Glutamatergic neuron (in vitro differentiated cells): ENCODE measurements at places on chromosomes 7 and 10. TPM values are rescaled to one million over a fixed set of nuclear protein-coding genes. Genes with fewer than 3 reads are reported as not detected.

DNA sequence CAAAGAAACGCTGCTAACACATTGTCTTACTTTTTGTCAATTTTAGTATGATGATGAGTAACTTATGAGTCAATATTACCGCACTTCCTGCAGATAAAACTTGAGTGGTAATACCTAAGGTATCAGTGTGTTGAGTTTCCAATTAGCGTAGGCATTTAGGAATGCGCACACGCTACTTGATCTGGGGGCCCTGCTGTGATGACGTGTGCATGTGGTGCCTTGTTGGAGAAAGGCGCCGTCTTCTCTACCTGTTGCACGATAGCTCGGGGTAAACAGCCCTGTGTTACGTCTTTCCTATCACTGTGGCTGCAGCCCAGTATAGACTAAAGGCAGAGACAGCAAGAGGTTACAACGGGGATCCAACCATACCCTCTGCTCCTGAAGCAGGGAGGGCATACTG, 476.8 kb upstream of the ADARB2 start:
- DNase-seq, result no peak

DNA sequence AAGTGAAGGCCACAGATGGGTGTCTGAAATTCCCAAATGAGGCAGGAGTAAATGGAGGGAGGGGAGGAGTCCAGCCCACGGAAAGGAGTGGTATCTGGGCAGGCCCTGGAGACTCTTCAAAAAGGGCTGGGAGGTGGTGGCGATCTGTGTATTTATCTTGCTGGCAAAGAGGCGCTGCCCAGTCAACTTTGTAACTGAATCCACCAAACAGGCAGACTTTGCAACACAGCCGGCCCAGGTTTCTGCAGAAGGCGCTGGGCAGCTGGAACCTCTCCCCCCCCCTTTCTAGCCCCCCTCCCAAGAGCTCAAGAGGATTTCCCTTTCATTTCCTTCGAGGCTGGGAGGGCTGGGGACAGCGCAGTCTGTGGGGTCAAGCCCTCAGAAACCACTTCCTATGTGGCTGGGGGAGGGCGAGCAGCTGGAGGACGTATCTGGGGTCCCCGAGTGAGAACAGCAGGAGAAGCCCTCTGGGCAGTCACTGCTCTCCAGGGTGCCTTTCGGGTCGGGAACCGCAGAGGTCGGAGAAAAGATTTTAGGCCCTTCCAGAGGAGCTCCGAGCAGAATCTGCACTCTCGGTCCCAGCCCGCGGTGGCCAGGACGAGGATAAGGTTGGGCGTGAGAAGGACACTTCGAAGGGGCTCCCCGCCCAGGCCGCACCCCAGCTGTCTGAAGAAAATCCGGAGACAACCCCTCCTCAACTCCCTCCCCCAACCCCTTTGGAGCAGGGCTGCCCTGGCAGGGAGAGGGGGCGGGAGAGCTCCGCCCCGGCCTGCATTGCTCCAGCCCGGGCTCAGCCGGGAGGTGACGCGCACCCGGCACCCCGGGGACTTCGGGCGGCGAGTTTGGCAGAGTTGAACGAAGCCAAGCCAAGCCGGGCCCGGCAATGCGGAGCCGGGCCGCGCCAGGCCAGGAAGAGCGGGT, 965 bp downstream of the ZCCHC24 start:
- DNase-seq, result peak; percentile 72

DNA sequence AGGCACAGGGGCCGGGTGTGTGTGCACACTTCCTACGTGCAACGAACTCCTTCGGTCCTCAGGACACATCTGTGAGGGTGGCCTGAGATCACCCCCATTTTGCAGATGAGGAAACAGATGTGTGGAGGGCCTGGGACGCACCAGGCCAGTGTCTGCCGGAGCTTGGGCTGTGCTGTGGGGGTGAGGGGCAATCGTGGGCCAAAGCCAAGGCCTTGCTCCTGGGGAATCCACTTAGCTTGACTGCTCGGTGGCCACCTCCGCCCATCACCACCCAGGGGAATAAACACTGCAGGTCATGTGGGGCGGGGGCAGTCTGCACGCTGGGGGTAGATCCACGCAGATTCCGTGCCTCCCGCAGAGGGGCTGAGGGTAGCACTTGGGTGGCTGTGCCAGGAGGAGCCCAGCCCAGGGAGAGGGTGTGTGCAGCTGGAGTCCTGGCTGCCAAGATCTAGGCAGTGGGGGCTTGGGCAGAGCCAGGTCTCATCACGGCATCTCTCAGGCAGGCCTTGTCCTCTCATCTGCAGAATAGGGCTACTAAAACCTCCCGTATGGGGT, 70.8 kb upstream of the EN2 start:
- no peak for DNase-seq

- no peak for DNase-seq
Observed at GRCh38 chr7:140146574-140146973, 30.2 kb downstream of the KDM7A start.

GRCh38 chr10:86556933-86557649, 35.5 kb upstream of the WAPL start:
- no peak for DNase-seq

GRCh38 chr7:118312051-118312450, 87.5 kb downstream of the ANKRD7 start:
- no peak for DNase-seq

DNA sequence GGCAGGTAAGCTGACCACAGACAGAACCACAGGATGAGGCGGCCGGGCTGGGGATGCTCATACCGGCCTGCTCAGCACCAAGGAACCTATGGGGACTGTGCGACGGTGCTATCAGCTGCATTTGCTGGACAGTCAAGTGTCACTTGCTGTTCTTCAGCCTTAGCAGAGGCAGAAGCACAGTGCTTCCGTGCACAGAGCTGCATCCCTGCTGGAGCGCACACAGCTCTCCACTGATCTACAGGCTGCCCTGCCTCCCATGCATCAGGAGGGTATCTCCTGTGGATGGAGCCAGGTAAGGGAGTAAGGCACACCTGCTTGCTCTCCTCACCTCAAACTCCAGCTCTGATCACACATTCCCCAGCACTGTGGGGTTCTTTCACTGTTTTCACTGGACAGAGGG, 97.5 kb downstream of the TNS3 start:
- DNase-seq, result no peak

DNA sequence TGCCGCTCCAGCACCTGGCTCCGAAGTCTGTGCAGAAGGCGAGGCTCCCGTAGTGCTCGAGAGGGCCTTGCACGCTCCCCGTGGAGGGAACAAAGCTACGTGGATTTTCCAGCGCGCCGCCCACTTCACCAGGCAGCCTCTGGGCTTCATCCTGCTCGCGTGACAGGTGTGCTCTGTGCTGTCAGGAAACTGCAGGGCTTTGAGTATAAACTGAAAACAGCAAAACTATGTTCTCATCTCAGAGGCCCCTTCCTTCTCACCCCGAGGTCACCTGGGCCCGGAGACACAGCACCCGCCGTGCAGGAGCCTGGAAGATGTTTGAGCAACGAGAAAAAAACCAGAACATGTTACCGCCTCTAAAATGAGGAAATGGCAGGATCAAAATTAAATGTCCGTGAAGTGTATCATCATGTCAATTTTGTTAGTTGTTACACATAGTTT, 17.6 kb upstream of the GPR146 start:
- DNase-seq, result no peak

LIPK gene
- not detected for total RNA-seq

SLC26A3 gene
- total RNA-seq, result not detected

PRKRIP1 gene
- 31.0 TPM for total RNA-seq

NUB1 gene
- total RNA-seq, result 41.6 TPM

HOXA10 gene
- total RNA-seq, result not detected
